ENCODE measurements at places on chromosomes 2 and 18.

GRCh38 chr2:237876532-237876931 is 17.1 kb downstream of the RAMP1 start:
- DNase-seq, result no peak

GRCh38 chr2:7719876-7720275 is 802.7 kb downstream of the RNF144A start:
- DNase-seq, result no peak

DNA sequence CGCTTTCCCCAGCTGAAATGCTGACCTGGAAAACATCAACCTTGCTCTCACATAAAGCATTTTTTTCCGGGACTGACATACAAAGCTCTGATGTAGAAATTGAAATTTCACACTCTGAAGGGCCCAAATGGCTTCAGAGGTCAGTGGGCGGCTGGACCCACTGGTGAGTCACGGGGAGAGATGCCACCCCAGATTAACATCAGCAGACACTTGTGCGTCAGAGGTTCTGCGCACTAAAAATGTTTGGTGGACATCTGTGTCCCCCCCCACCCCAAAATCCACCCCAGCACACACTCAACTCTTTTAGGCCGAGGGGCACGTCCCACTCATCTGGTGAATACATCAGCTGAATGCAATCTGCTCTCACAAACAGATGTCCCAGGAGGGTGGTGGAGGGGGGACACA is 208.9 kb downstream of the ASB1 start:
- DNase-seq, result no peak

DNA sequence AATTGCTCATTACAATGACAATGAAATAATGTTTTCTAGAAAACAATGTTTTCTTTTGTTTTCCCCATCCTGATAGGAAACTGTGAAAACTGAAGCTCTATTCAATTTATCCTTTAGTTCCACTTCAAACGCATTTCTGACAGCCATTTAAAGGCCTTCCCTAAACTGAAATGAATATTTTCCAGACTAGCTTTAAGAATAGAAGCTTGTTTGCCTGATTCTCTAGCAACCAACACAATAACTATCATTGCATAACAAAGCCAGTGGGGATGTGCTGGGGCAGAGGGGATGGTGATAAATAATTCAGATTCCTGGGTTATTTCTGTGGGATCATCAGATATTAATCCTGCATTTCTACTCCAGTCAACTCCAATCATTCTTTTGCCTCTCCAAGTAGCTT is 427.1 kb downstream of the RND3 start:
- DNase-seq, result no peak

DNA sequence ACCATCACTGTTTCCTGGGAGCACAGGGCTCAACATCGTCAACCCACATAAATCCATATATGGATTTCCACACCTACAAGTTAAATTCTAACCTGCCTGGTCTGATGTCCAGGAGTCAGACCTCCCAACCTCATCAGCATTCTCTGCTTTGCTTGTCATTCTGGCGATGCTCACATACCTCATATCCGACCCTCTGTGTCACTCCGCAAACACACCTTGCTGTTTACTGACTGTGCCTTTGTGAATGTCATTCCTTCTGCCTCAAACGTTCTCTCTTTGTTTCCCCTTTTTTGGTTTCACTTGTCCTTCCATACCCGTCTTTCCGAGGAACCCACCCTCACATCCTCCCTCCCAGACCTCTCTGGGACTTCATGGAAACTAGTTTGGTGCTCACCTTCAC is 187.1 kb downstream of the ACTR3 start:
- no peak for DNase-seq

All from activated naive CD4-positive, alpha-beta T cell (primary cell).